Kidney capillary endothelial cell (primary cell): ENCODE measurements at places on chromosomes 6 and 20.

GRCh38 chr20:53838311-53838868 is 232.0 kb downstream of the BCAS1 start:
- DNase-seq = no peak

DNA sequence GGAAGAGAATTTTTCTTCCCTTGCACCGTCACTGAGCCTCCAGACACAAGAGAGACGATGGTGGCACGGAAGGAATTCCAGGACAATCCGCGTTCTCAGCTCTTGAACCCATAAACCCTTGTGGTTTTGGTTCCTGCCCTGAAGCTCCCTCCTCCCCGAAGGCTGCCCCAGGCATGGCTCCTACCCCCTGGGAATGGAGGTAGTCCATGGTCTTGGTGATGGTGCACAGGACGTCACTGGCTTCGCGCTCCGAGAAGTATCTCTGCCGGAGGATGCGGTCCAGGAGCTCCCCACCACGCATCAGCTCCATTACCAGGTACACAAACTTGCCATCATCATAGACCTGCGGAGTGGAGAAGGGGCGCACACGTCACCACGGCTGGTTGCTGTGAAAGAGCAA is 47.5 kb upstream of the MPC1 start:
- no peak for DNase-seq

DNA sequence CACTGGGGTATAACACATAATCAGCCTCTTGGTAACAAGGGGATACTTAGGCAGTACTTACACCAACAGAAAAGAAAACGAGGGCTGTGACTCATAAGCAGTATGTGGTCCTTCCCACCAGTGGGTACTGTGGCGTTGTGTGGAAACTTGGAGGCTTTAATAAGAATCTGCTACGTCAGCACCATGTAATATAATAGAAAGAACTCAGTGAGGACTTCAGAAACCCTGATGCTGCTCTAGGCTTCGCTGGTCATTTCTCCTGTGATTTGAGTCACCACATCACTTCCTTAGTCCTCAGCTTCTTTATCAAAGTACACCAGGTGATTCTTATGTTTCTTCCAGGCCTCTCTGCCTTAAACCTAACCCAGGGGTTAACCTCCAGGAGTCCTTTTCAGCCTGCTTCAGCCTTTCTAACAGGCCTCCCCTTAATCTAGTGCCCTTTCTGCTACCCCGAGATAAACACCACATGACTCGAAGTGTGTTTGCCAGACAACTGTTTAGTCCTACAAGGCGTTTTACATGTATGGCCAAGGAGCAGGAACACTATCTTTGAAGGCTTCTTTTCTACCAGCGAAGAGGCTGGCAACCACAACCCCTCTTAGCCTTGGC is 68.5 kb downstream of the FYN start:
- no peak for DNase-seq

DNA sequence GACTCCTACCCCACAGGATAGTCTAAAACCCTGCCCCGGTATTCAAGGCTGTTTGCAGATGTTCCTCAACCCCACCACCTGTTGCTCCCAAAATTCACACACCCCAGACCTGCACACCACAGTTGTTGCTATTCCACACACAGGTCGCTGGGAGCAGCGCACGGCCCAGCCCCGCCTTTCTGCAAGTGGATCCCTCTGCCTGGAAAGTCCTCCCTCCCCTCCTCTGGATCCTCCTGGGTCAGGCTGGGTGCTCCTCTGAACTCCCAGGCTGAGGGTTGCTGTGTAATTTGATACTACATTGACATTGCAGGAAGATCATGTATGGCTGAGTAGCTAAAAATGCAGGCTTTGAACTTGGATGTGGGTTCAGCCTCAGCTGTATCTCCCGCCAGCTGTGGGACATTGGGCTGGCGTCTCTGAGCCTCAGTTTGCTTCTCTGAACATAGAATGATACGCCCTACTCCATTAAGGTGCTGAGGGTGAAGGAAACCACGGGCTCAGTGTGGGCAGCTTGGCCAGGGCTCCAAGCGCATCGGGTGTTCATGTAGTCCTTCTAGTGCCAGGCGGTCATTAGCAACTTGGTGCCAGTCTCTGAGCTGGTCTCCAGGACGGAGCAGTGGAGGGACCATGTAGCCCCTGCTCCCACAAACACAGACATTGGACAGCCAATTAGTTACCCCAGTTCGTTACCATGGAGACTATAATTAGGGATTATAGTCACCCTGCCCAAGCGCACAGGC is 13.9 kb upstream of the CCN5 start:
- DNase-seq = no peak

DNA sequence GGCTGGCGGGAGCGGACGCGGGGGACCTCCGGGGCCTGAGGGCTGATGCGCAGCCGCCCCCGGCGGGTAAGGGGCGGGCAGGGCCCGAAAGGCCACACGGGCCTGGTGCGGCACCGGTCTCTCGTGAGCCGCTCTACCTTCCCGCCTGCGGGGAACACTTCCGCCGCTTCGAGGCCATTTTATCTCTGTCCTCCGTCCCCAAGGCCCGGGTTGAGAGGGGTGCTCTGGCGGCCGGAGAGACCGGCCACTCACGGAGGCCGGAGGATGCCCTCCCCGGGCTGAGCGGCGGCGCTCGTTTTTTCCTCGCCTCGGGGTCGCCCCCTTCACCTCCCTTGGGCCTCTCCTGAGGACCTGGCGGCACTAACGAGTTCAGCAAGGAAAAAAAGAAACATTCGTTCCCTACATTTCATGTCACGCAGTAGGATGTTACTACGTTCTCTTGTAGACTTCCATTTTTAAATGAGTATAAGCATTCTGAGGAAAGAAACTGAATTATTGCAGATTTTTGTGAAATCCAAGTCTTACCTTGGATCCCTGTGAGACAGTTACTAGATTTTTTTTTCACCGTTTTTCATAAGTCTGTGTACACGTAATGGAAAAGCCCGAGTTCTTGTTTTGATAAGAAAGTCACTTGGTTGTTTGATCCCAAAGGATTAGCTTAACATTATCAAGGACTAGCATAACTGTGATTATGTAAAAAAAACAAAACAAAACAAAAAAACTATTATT is 575 bp downstream of the WTAP start:
- DNase-seq = peak; percentile 26

DNA sequence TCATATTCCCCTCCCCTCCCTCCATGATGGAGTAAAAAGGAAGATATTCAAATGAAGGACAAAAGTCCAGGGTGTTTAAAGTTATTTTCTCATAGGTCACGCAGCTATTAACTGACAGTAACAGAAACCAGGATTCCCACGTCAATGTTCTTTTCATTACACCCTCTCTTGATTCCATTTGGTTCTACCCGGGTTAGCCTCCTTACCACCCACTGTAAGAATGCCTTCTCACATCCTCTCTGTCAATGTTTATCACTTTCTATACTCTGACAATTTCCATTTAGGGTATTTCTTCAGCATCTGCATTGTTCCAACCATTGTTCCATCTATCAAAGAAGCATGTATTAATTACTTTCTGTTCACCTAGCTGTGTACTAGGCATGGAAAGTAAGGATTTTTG is 52.1 kb downstream of the NUDT3 start:
- no peak for DNase-seq

GRCh38 chr6:45687570-45687969 is 309.8 kb upstream of the SUPT3H start:
- no peak for DNase-seq

- no peak for DNase-seq
These were observed 51.5 kb downstream of the DSTN start for GRCh38 chr20:17621229-17621968.
